Activated CD8-positive, alpha-beta memory T cell treated with anti-CD3 and anti-CD28 coated beads, Interleukin-2, amount 10 ng/mL, durations not matched to agents 7 days and 5 days (primary cell): ENCODE measurements at places on chromosomes 13 and 19. TPM values are rescaled to one million over a fixed set of nuclear protein-coding genes. Genes with fewer than 3 reads are reported as not detected.

Gene KLK14
- 0.89 TPM for total RNA-seq

Gene STOML3
- not detected for total RNA-seq

Gene ABCA7
- total RNA-seq = 72.9 TPM

Gene APOE
- total RNA-seq = 0.47 TPM

Gene SBK2
- total RNA-seq = not detected

Gene GPR12
- total RNA-seq = not detected

Gene EDNRB
- total RNA-seq = not detected

Gene CCDC70
- not detected for total RNA-seq

Gene TLE6
- total RNA-seq = 1.9 TPM

Gene ZNF71
- 5.7 TPM for total RNA-seq

Gene IQCN
- total RNA-seq = 3.1 TPM
